ENCODE measurements at places on chromosomes 4 and X. TPM values are rescaled to one million over a fixed set of nuclear protein-coding genes. Genes with fewer than 3 reads are reported as not detected.

Gene SERTM2
- total RNA-seq = 0.05 TPM

DNA sequence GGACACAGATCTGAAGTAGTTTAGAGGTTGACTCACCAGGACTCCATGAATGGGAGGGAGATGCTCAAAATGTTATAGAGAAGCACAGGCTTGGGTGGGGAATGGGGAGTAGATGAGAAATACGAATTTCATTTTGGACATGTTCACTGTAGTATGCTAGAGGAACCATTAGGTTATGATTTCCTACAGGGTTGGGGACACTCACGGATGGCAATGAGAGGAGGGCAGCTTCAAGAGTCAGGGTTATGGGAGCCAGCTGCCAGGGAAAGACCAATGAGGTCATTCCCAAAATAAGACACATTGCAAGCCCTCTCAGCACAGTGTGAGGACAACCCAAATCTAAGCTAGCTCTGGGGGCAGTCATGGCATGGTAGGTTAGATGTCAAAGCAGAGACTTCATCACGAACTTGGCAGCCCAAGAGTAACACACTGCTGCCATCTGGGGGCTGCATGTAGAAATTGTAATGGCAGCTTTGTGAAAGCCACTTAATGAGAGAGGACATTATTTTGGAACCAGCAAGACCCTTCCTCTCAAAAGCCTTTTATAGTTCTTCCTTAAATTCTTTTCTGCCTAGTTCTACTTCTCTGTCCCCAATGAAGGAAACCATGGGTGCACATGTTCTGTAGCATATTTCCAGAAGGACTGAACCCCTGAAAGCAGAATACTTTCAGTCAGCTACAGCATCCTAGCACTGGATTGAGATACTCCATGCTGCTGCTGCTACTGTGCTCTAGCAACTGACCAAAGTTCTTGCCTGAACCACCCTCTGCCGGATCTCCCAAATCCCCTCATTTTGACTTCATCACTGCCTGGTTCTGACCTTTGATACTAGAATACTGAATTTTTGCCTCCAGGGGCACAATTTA is 16.2 kb upstream of the ZCCHC12 start:
- peaks cover 29% of the 10 kb centered on the region for H3K27me3 ChIP-seq
- H3K27ac ChIP-seq = no peak overlapping the region
- H3K4me1 ChIP-seq = no peaks in the 10 kb centered on the region

DNA sequence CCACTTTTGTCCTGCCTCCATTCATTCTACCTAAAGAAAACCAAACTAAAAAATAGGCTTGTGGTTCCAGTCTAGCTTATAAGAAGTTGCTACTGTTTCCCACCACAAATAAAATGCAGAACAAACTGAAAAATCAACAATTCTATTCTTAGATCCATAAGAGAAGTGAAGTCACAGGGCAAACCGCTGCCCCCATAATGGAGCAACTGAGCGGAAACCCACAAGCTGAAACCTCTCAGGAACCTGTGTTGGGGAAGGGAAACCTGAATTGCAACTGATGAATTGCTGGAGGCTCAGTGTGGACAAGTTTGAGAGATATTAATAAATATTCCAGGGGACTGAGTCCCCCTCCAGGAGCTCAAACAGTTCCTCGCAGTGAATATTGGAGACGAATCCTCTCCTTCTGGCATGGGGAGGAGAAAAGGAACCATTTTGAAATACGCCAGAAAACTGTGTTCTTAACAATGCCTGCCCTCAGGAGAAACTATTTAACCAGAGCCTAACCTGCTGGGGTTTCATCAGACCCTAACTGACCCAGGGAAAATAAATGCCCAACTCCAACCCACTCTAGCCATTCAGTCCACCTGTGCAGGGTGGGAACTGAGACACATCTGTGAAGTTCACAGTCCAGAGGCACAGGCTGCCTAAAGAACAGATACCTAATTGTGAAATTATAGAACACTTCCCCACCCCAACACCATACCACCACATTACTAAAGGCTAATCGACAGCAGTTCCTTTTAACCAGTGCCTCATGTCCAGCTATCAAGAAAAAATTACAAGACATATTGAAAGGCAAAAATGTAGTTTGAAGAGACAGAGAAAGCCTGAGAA is 22.8 kb upstream of the SH3RF1 start:
- no peak overlapping the region for H3K27ac ChIP-seq
- no peak for DNase-seq
- peaks cover 29% of the 10 kb centered on the region for H3K27me3 ChIP-seq

DNA sequence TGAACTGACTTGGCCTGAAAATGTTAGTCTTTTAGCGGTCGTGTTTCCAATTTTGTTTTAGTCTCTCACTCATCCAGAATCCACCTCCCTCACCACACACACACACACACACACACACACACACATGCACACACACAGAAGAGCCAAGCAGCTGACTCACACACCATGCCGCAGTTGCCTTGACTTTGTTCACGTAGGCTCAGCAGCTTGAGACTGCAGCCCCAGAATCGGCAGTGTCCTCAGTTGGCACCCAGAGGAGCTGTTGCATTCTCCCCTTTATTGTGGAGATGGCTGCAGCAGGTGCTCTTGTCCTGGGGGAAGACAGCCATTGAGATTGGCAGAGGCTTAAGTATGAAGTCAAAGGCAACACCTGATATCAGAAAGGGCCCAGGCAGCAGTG is 20.9 kb upstream of the XPNPEP2 start:
- no peaks in the 10 kb centered on the region for H3K36me3 ChIP-seq
- no peak overlapping the region for H3K27ac ChIP-seq
- no peak overlapping the region for H3K4me3 ChIP-seq
- DNase-seq = no peak
- peaks cover 5% of the 10 kb centered on the region for H3K4me1 ChIP-seq

GRCh38 chrX:48540028-48540375 is 488 bp downstream of the TBC1D25 start:
- H3K36me3 ChIP-seq = peaks cover 6% of the 10 kb centered on the region
- peak overlapping the region; percentile 95 for H3K27ac ChIP-seq
- H3K27me3 ChIP-seq = no peaks in the 10 kb centered on the region
- DNase-seq = no peak

DNA sequence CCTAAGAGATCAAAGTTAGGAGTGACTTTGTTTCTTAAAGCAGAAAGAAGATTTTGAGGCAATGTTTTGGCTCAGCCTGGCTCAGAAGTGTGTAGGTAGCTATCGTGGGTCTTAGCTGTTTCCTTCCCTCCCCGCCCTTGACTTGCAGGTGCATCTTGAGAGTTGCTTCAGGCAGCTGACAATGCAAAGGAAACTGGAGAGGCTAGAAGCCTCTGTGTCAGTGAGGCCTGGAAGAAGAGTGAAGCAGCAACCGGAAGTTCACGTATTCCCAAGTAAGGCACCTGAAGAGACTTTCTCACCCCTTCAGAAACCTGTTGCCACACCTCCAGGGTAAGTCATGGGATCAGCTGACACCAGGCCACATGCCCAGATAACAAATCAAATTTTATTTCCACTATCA is 10.6 kb upstream of the XKRX start:
- H3K4me1 ChIP-seq = peaks cover 9% of the 10 kb centered on the region
- no peaks in the 10 kb centered on the region for H3K36me3 ChIP-seq
- no peak overlapping the region for H3K4me3 ChIP-seq

- H3K4me1 ChIP-seq = no peaks in the 10 kb centered on the region
- peaks cover 17% of the 10 kb centered on the region for H3K27me3 ChIP-seq
- H3K4me3 ChIP-seq = no peak overlapping the region
- H3K36me3 ChIP-seq = no peaks in the 10 kb centered on the region
These were observed 48.3 kb upstream of the GRPR start for GRCh38 chrX:16075087-16075486.
